ENCODE measurements at places on chromosomes 12 and 14.

DNA sequence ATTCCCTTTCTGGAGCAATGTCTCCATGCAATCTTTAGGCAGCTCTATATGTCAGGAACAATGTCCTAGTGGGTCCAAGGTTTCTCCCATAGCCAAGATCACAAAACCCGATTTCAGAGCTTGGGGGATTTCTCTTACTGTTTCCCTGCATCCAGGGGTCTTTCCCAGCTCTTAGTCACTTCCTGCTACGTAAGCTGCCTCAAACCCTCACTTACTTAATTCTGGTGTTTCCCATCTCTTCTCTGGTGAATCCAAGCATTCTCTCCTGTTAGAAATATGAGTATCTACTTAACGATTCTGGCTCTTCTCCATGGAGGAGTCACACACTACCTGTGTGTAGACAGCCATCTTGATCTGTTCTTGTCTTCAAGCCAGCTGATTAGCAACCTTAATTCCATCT lies 80.0 kb downstream of the IFNG-AS1 start:
- no peak for DNase-seq

DNA sequence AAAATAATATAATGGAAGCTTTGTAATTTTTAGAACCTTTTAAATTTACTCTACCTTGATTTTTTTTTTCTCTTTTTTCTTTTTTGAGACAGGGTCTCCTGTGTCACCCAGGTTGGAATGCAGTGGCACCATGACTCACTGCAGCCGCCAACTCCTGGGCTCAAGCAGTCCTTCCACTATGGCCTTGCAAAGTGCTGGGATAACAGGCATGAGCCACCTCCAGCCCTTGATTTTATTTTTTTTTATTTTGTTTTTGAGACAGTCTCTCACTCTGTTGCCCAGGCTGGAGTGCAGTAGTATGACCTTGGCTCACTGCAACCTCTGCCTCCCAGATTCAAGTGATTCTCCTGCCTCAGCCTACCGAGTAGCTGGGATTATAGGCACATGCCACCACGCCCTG lies 65.3 kb upstream of the TRAF3 start:
- no peak for DNase-seq

DNA sequence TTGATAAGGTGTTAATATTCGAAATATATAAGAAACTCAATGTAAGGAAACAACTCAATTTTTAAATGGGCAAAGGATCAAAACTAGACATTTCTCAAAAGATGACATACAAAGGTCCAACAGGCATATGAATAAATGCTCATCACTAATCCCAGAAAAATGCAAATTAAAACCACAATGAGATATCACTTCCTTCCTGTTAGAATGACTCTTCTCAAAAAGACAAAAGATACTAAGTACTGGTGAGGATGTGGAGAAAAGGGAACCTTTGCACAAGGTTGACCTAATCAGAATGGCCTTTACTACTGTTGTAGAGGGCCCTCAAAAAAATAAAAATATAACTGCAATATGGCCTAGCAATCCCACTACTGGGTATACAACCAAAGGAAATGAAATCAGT lies 383.4 kb downstream of the KCNH5 start:
- DNase-seq: no peak

DNA sequence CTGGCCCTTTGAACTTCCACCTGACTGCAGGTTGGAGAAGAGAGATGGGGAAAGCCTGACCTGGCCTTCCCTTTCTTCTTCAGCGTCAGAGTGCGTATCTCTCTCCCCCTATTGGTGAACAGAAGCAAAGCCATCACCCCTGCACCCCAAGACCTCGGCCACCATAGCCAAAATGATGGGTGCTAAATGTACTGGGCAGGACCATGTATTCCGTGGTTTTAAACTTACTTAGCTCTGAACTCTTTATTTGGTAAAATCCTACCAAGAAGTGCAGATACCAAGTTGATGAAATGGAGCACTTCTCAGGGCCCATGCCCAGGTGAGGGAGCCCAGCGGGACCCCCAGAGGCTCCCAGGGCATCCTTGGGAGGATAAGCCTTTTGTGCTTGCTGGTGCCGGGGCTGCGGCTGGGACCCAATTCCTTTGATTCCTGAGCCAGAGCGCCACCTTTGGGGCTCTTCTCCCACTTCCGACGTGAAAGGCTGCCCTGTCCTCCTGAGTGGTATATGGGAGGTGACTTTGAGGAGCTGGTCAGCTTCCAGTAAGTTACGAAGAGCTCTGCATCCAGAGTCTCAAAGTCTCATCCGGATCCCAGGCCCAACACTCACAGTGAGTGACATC lies 9.4 kb downstream of the CCND2 start:
- DNase-seq: no peak

GRCh38 chr14:76773188-76773885 lies 12.1 kb downstream of the VASH1 start:
- DNase-seq: no peak

DNA sequence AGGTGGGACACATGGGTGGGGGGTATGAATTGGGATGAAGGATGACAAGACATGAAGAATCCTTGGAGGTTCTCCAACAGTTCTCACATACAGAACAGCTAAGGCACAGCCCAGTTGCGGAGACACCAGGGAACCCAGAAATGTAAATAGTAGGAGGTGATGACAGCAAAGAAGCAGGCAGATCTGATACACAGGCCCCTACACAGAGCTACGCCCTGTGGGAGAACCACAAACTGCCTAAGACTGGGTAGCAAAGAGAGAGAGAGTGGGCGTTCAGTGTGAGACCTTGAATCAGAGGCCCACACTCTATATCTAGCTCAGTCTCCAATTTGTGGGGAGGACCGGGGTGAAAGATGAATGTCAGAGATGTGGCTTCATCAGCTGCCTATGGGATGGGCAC lies 9.5 kb upstream of the NUMB start:
- no peak for DNase-seq

- DNase-seq: no peak
These were observed 4.0 kb upstream of the AMN start for GRCh38 chr14:102918438-102918837.

- DNase-seq: no peak
These were observed 28.7 kb downstream of the NELL2 start for GRCh38 chr12:44847403-44847802.

- no peak for DNase-seq
These were observed 11.7 kb upstream of the RIPK3 start for GRCh38 chr14:24351517-24351916.

DNA sequence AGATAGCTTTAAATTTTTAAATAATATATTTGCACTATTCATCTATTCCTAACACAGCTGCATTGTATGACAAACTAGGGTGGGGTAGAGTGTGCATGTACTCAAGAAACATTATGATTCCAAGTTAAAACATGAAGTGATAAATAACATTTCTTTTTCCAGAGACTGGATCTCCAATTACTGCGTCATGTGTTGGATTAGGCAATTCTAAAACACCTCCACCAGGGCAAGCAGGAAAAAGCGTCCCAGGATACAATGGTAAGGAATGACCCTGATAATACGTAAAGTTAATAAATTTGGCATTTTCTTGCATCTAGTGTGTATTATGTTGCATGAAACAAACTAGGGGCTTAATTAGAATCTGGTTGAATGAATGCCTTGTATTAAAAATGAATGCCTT lies 138.9 kb downstream of the ACSS3 start:
- DNase-seq: no peak

- no peak for DNase-seq
These were observed 4.9 kb downstream of the PHLDA1 start for GRCh38 chr12:76026643-76027063.

DNA sequence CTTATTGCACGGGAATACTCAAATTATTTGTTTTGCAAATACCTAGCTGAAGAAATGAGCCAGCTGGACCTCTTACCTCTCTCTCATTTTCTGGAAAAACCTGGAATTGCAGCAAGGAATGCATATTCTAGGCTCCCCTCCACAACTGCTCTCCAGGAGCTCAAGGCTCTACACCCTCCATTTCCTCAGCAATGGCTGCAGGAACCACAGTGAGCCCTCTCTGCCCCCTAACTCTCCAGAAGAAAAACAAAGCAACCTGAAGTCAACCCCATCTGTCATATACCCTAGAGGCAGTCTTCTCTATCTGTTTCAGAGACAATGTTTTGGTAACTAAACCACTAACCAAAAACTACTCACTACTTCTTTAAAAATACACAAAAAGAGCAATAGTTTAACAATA lies 221.6 kb downstream of the SLC25A21 start:
- no peak for DNase-seq

GRCh38 chr14:61813096-61813606 lies 50.9 kb downstream of the SNAPC1 start:
- DNase-seq: no peak

DNA sequence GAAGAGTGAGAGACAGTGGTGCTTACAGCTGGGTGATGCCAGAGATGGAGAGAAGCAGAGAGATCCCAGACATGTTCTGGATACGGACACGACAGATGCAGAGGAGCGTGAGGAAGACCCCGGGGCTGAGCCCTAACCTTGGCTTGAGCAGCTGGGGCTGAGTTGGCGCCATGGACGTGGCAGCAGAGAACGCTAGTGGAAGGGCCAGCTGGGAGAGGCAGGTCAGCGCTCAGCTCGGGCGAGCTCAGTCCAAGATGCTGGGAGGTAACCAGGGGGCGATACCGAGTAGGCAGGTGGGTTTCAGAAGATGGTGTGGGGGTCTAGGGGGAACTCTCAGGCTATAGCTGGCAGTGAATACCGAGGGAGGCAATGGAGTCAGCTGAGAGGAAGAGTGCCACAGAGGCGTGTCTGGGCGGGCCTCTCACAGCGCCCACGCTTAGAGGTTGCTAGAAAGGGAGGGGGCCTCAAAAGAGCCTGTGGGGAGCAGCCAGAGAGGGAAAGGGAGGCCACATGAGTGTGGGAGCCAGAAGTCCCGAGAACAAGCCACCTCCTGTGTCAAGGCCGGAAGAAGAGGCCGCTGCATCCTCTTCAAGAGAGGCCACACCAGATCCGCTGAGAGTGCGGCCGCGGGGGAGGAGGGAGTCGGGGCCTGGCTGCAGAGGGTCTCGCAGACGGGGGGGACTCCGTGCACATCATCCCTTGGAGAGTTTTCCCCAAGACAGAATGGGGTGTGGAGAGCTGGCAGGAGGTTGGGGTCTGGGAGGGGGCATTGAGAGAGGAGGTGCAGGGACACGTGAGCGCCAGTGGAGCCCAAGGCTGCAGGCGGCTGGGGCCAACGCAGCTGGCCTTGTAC lies 57.0 kb upstream of the DIO3 start:
- DNase-seq: no peak

DNA sequence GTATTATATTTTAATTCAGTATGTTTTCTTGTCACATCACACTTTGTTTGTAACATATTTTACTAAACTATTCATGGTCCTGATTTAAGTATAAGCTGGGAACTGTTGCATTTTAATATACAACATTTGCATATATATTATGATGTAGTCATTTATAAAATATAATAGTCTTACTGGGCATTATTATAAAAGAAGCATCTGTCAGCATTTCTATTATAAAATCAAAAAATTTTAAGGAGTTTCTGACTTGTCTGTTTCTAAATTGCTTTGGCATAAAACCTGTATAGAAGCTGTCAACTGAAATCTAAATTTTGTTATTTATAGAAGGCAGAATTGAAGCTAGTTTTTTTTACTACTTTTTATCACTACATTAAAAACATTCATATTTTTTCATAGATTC lies 166.6 kb downstream of the NUBPL start:
- DNase-seq: no peak

DNA sequence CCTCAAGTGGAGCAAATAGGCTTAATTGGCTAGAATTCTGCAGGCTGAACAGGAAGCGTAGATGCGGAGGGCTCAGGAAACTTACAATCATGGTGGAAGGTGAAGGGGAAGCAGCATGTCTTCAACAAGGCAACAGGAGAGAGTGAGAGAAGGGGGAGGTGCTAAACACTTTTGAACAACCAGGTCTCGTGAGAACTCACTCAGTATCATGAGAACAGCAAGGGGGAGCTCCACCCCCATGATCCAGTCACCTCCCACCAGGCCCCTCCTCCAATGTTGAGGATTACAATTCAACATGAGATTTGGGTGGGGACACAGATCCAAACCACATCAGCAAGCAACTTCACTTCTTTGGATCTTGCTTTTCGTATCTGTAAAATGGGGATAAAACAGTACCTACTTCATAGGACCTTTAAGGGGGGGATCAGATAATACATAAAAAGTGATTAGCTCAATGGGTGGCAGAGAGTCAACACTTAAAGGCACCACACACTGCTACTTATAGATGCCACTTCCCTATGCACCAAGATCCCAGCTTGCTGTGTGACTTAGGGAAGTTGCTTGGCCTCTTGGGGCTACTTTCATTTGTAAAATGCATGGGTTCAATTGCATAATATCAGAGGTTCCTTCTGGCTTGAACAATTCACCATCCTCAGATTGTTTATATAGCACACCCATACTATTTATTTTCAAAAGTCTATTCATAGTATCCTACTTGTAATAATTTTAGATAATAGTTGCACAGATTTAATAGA lies 184.8 kb upstream of the RPH3A start:
- DNase-seq: no peak

DNA sequence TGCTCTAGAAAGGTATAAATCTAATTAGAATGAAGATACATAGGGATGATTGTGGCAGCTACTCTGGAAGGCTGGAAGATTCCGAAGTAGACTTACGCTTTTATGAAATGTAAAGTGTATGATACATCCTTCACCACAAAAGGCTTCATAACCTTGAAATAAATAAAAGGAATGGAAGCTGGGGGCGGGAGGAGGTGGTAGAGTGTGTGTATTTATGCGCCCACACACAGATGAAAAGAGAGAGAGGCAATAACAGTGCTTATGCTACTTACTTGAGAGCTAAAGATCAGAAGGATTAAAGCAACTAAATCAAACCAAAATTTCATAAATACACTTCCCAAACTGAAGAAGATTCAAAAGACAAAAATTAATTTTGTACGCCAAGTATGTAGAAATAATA lies 30.4 kb downstream of the CBX5 start:
- no peak for DNase-seq

GRCh38 chr14:95123891-95124579 lies 33.3 kb downstream of the DICER1 start:
- peak; percentile 87 for DNase-seq

Measured in NCI-H187 treated with DMSO at 0.1 percent for 48 hours (cell line).